ENCODE measurements at places on chromosomes 5 and 9.

GRCh38 chr5:103587185-103587748, 24.7 kb upstream of the NUDT12 start:
- no peak for DNase-seq

DNA sequence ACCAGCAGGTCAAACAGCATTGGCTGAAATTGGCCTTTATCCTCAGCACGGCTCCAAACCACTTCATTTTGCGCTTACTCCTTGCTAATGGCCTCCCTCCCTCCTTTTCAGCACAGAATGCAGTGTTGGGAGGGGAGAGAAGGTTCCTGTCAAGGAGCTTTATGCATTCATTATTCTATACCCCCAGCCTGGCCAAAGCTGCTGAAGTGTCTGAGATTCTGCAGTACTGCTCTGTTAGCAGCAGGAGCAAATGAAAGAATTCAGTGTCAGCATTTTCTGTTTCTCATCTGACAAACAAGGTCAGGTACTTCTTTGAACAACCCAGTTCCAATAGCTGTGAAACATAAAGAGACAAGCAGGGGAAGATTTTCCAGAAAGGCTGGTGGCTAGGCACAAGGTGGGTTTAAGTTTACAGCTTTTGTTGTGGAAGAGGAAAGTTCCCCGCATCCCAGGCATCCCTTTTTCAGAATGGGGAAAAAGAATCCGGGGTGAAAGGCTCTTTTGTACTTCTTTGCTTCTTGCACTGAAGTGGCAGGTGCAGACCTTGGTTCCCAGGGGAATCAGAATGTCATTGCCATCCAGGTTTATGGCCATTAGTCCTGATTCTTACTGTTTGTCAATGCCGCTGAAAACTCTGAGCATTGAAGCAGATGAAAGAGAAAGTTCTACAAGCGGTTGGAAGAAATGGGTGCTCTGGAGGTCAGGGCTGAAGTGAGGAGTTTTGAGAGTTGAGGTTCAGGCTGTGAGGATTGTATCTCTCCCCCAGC, 109.3 kb upstream of the APC start:
- no peak for DNase-seq

GRCh38 chr5:50853151-50853550, 186.7 kb downstream of the PARP8 start:
- no peak for DNase-seq

GRCh38 chr5:141701360-141702119, 19.5 kb upstream of the ARAP3 start:
- DNase-seq = no peak

GRCh38 chr9:79572032-79572607, 355 bp downstream of the TLE4 start:
- no peak for DNase-seq

DNA sequence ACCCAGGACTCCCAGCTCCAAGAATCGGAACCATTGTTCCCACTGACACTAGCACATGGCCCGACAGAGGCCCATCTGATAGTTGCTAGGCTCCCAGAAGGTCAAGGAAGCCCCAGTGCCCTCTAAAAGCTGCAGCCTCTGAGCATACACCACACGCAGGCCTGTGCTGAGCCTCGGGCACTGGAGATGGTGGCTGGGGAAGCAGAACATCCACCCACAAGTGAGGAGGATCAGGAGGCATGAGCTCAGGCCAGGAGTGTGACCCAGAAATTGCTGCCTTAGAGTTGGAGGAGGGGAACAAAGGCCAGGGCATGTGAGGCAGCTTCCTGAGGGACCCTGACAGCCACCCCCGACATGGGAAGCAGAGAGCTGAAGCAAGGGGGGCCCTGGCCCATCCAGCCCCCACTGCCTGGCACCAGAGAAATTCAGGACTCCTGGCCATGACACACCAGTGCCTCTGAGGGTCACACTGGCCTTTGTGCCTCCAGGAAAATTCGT, 21.4 kb downstream of the IPPK start:
- DNase-seq = no peak

DNA sequence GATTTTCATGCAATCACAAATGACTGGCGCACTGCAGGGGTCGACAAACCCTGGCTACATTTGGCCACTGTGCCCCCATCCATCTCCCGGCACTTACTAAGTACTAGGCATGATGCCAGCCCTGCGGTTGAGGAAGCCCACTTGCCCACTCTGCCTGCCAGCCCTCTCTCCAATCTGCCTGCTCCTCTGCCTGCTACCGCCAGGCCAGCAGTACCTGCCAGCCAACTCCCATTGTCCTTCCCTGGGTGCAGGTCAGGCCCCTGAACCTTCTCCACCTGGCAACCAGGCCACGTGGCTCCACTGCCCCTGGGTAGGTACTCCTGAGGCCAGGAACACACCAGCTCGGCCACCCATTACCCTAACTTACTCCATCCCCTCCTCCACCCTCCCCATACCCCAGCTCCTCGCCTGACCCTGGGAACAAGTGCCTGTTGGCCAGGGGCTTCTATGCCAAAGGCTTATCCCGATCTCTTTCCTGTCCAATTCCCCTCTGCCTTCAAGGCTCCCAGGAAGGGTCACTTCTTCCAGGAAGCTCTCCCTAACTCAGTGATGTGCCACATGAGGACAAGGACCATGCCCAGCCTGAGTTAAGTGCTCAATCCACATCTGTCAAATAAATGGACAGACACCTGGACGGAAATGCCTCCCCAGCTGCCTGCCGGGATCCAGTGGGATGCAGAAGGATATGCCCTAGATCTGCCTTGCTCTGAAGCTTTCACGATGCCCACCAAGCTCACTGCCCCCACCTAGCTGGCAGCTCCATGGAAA, 6.6 kb downstream of the EEIG1 start:
- DNase-seq = no peak

- DNase-seq = no peak
These were observed 433.4 kb upstream of the BRINP1 start for GRCh38 chr9:119802621-119803020.

- DNase-seq = no peak
These were observed 72.5 kb downstream of the CEP120 start for GRCh38 chr5:123350742-123351141.

DNA sequence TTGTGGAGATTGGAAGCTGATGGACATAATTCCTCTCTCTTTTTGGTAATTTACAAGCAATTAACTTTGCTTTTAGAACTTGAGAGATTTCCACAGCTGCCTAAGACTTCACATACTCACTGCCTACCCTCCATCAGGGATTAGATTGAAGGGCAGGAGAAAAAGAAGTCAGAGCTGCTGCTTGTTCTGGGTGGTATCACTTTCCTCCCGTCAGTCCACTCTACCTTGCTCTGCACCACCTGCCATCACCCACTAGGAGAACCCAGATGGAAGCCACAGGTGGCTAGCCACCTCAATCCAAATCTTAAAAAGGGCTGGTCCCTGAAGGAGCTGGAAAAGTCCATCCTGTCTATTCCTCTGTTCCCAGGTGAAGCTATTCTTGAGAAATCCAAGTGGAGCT, 10.5 kb downstream of the IRF1 start:
- DNase-seq = no peak

DNA sequence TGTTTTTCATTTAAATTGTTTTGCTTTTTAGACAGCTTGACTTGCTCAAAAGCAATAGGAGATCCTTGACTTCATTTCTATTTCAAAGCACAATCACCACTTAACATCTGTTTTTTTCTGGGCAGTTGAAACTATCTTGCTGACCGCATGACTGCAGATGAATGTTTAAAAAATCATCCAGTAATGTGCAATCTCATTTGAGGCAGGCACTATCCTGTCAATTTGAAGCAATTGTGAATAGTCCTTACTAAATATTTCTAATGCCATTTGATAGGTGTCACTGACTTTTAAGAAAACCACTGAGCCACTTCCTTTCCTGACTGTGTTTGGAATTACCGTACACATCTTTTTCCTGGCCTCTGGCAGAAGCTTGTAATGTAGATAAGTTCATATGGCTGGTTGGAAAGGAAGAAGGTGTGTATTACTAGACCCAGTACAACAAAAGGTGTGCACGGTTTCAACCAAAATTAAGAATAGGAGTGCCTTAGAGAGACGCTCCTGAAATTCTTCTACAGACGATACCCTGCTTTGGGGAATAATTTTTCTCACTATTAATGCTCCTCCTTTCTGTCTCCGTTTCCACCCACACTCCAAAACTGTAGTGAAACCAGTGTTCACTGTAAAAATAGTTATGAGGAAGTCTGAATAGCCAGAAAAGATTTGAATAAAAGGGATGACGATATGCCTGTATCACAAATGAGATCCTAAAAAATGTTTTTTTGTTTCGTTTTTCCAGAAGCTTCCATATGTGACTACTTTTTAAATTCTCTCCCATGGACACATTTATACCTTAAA, 136.7 kb upstream of the MOCS2 start:
- DNase-seq = no peak

GRCh38 chr5:172971482-172971881, 12.1 kb upstream of the ATP6V0E1 start:
- DNase-seq = no peak

GRCh38 chr5:120614531-120615180, 150.6 kb downstream of the PRR16 start:
- DNase-seq = no peak

- DNase-seq = no peak
These were observed 88.6 kb upstream of the RASGRF2 start for GRCh38 chr5:80871541-80871961.

- no peak for DNase-seq
These were observed 1.3 kb upstream of the TBC1D2 start for GRCh38 chr9:98256756-98257155.

DNA sequence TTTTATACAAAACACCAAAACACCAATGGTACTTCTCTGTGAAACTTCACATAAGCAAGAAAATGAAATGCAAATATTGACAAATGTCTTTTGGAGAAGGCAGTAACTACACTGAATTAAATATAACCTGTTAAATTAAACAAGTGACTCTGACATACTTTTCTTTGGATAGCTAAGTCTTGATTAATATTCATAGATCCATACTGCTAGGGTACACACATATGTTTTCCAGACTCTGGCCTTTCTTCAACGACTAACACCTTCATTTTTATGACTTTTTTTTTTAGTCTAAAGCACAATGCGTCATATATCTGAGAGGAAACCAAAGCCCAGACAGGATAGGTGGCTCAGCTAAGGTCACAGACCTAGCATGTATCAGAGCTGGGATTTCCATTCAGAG, 263.7 kb downstream of the TENT4A start:
- no peak for DNase-seq

- DNase-seq = no peak
These were observed 12.3 kb downstream of the TLE4 start for GRCh38 chr9:79583952-79584654.

- no peak for DNase-seq
These were observed 11.6 kb upstream of the SLC6A7 start for GRCh38 chr5:150178262-150178661.

DNA sequence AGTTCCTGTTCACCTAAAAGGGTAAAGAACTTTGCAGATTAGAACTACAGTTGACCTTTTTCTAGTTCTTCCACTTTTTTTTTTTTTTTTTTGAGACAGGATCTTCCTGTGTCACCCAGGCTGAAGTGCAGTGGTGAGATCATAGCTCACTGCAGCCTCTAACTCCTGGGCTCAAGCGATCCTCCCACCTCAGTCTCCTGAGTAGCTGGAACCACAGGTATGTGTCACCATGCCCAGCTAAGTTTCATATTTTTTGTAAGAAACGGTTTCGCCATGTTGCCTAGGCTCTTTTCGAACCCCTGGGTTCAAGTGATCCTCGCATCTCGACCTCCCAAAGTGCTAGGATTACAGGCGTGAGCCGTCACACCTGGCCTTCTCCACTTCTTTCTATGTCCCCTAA, 39.7 kb upstream of the TNFAIP8 start:
- no peak for DNase-seq

DNA sequence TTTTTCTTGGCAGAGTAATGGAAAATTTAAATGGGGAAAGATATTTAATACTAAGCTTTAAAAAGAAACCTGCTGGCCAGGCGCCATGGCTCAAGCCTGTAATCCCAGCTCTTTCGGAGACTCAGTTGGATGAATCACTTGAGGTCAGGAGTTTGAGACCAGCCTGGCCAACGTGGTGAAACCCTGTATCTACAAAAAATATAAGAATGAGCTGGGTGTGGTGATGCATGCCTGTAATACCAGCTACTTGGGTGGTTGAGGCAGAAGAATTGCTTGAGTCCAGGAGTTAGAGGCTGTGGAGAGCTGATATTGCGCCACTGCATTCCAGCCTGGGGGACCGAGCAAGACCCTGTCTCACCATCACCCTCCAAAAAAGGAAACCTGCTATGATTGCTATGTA, 32.8 kb downstream of the TUT7 start:
- DNase-seq = no peak

DNA sequence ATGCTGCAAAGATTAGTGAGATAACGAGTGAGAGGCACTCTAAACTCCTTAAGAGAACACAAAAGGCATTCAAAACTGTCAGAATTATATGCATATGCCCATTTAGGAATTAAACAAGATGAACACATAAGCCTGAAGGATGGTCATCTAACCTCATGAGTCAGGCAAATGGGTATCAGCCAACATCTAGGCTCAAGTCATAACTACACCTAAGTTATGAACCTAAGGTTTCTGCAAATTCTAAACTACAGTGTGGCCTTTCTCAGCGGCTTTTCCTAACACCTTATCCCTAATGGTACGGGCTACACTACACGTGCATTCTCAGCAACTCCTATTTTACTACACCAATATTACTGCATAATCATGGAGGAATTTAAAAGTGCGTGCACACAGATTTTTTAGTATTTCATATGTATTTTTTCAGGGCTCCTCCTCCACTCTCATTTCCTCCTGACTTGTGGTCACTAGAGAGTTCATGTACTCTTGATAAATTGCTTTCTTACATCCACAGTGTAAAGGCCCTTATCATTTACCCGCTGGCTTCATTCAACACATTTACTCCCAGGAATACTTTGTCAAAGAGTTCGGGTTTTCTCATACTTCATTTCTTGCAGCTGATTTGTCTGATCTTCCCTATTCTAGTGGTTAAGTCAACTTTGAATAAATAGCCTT, 316.5 kb downstream of the BNC2 start:
- DNase-seq = no peak

GRCh38 chr5:130063603-130064002, 159.3 kb downstream of the CHSY3 start:
- no peak for DNase-seq

DNA sequence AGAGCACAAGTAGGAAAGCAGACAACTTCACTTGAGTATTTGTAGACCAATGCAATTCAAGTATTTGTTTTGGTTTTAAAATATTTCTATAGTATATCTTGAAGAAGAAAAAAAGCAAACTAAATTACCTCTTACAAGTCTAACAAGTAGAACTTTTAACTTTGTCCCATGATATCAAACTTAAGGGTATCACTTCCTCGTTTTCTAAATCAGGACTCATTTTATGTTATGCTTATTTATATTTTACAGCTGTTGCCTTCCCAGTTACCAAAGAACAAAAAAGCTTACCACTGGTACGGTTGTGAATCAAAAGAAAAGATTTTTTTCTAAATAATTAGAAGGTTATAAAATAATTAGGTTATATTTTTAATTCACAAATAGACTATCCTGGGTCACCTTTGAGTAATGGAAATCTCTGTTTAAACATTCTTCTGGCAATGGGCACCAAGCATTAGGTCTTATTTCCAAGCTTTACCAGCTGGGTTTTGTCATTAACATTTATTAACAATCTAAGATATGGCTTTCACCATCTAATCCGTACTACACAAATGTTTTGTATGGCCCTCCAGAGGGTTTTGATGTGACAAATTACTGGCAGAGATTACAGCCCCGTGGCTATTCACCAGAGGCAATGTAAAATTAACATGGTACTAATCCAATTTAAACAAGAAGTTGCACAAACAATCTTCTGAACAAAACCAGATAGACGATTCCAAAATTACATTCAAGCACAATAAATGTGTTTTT, 63.6 kb downstream of the CEP120 start:
- DNase-seq = no peak

GRCh38 chr5:108788142-108788541, 40.4 kb downstream of the FER start:
- DNase-seq = no peak
